ENCODE measurements at places on chromosomes 5 and 9. TPM values are rescaled to one million over a fixed set of nuclear protein-coding genes. Genes with fewer than 3 reads are reported as not detected.

- no peak for DNase-seq
Observed at GRCh38 chr5:122674385-122674784, 100.5 kb upstream of the SNX2 start.

The ADAMTS12 gene
- 140 TPM for total RNA-seq

The RAPGEF1 gene
- 63.4 TPM for total RNA-seq

The BTNL3 gene
- not detected for total RNA-seq

The ADAMTS2 gene
- total RNA-seq: 2.6 TPM

The TMEM174 gene
- not detected for total RNA-seq
